IPS DF 6.9 (cell line): ENCODE measurements at places on chromosomes 5 and 9.

- no peak for DNase-seq
Measured at GRCh38 chr5:107321906-107322305, 348.8 kb downstream of the EFNA5 start.

DNA sequence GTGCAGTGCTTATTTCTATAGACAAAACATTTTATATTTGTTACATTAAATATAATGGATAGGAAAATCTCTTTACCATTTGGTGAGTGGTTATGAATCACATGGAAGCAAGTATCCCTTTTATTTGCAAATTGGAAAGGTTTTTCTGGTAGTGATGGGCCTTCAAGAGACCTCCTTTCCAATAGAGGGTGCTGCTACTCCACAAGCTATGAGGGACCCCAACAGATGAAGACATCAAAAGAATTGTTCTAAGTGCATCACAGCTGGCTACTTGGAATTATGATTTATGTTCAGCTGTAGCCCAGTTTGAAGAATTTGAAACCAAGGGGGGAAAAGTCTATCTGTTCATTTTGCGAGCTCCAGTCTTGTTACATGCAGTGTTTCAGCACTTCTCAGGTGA, 493.7 kb upstream of the SGCD start:
- DNase-seq, result no peak

GRCh38 chr9:81980568-81980967, 8.0 kb upstream of the SPATA31D1 start:
- DNase-seq, result no peak

- DNase-seq, result no peak
Measured at GRCh38 chr5:6885581-6885980, 172.3 kb downstream of the TENT4A start.

DNA sequence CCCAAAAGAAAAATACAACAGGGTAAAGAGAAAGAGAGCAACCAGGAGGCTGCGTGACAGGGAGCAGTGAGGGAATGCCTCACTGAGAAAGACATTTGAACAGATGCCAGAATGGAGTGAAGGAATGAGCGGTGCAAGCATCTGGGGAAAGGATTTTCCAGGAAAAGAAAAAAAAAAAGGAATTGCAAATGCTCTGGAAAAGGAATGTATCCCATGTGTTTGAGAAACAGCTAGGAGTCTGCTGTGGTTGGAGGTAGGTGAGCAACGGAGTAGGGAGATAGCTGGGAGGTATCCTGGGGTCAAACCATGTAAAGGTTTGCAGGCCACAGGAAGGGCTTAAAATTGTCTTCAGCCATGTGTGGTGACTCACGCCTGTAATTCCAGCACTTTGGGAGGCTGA, 23.6 kb upstream of the CEMIP2 start:
- DNase-seq, result no peak

GRCh38 chr5:143309661-143310431, 93.6 kb downstream of the NR3C1 start:
- no peak for DNase-seq
